Glomerular endothelial cell (primary cell): ENCODE measurements at places on chromosomes 1 and 21. TPM values are rescaled to one million over a fixed set of nuclear protein-coding genes. Genes with fewer than 3 reads are reported as not detected.
A peak's percentile ranks its signal among the peaks of the same experiment; 100 is the strongest.

Gene TRIM63
- not detected in 2 replicates for total RNA-seq

Gene SLFNL1
- total RNA-seq = 0.05 and 0.18 TPM in 2 replicates

Gene FALEC
- not detected in 2 replicates for total RNA-seq

Gene CFHR3
- total RNA-seq = not detected in 2 replicates

Gene PROX1
- total RNA-seq = 1.3 and 2.5 TPM in 2 replicates

Gene EXTL1
- total RNA-seq = 0.06 TPM in 1 of 2 replicates, not detected in the other

Gene TP73
- total RNA-seq = 0.88 TPM in 1 of 2 replicates, not detected in the other

Gene CRABP2
- total RNA-seq = 0.35 and 0.63 TPM in 2 replicates

Gene LINGO4
- not detected in 2 replicates for total RNA-seq

Gene FAM78B
- not detected in 2 replicates for total RNA-seq

Gene TMEM79
- total RNA-seq = 1.9 TPM in 2 replicates

Gene RHD
- total RNA-seq = not detected in 2 replicates

DNA sequence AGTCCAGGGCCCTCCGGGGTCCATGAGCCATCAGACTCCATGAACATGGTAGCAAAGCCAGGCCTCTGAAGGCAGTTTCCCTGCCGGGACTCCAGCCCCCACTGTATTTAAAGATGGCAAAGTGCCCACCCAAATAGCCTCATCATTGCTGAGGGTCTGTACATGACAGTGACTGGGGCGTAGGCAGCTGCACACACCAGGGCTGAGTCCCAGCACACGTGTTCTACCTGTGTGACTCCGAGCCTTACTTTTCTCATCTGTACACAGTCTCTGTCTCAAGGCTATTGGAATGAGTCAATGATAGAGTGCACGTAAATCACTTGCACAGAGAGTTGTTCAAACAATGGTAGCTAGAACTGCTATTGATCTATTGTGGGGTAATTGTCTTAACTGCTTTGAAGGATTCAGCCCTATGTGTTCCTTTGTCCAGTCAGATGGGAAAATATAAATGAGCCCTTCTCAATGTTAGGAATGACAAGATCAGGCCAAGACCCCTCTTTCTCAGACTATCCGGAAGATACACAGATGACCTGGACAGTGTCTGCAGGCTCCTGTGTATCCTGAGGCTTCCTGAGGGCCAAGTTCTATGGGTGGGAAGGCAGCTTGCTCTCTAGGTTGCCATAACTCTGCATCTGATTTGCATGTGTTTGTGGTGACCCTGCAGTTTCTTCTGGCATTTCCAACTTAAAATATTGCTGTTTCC, 48.9 kb downstream of the RASSF5 start:
- DNase-seq = no peak

GRCh38 chr1:178513278-178513983, 522 bp downstream of the TEX35 start:
- DNase-seq = no peak

DNA sequence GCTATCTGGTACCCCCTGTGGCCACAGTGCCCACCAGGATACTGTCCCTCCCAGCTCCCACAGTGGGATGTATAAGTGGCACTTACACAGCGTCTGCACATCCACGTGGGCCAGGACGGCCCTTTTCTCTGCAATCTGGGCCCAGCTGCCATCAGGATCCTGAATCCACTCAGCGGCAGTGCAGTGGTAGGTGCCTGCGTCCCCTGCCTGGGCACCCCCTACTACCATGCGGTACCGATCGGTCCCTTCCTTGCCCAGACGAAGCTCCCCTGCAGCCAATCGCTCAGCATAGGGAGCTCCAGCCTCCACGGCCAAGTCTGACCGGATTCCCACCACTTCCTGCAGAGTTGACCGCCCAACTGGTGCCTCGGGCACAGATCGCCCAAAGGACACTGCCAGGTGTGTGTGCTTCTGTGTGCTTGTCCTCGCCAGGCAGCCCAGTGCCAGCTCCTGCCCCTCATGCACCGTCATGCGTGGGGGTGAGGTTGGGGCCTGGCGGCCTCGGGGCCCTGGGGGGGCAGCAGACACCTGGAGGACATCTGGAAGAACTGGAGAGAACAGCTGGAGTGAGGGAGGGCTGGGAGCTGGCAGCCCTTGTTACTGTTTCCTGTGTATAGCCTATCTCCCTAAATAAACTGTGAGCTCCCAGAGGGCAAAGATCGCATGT, 4.7 kb downstream of the IGSF8 start:
- DNase-seq = no peak

- DNase-seq = no peak
Observed at GRCh38 chr1:5490635-5491034, 501.6 kb downstream of the NPHP4 start.

- peak; percentile 63 for DNase-seq
Observed at GRCh38 chr1:32349211-32349708, 13.0 kb downstream of the FAM229A start.

GRCh38 chr1:83671586-83671985, 327.3 kb downstream of the TTLL7 start:
- DNase-seq = no peak

DNA sequence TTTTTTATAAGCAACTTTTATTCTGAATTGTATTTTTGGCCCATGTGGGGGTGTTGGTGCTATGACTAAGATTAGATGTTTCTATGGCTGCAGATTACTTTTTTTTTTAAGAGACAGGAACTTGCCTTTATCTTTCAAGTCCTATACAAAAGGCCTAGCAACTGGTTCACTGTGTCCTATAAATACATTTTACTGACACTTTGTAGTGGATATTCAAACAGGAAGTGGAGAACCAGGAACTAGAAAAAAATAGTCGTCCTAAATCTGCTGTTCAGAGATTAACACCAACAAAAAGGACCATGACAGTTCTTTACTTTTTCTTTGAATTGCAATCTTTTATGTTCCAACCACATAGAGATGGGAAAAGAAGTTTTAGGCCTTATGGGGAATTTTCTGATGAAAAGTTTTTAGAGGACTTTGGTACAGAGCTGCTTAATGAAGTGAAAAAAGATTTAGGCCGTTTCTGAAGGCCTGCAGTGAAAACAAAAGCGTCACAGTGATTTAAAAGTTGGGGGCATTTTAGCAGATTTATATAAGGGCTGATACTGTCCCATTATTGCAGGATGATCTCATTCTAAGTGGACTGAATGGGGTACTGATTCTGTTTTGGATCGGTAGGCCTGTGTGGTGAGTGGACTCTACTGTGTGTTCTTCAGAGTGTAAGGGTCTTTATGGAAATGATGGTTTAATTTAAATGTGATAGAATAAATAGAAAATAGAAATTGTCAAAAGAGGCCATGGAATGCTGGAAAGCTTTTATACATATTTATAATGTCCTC, 136.4 kb upstream of the DEPDC1 start:
- no peak for DNase-seq

GRCh38 chr1:205858141-205858961, 8.4 kb upstream of the PM20D1 start:
- DNase-seq = no peak

DNA sequence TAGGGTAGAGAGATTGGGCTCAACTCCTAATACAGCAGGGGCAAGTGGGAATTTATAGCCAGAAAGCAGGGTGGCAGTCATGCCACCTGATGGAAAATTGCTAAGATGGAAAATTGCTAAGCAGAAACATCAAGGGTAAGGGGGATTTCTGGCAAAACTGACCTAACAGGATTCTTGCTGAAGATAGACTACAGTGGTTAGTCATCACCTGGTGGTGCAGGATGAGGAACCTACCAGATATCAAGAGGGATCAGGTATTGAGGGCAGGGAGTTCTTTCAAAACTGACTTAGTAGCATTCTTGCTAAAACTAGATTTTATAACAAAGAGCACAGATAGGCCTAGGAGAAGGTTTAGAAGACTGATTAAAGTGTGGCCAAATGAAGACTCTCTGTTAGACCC, 292.9 kb downstream of the PLPP3 start:
- no peak for DNase-seq

DNA sequence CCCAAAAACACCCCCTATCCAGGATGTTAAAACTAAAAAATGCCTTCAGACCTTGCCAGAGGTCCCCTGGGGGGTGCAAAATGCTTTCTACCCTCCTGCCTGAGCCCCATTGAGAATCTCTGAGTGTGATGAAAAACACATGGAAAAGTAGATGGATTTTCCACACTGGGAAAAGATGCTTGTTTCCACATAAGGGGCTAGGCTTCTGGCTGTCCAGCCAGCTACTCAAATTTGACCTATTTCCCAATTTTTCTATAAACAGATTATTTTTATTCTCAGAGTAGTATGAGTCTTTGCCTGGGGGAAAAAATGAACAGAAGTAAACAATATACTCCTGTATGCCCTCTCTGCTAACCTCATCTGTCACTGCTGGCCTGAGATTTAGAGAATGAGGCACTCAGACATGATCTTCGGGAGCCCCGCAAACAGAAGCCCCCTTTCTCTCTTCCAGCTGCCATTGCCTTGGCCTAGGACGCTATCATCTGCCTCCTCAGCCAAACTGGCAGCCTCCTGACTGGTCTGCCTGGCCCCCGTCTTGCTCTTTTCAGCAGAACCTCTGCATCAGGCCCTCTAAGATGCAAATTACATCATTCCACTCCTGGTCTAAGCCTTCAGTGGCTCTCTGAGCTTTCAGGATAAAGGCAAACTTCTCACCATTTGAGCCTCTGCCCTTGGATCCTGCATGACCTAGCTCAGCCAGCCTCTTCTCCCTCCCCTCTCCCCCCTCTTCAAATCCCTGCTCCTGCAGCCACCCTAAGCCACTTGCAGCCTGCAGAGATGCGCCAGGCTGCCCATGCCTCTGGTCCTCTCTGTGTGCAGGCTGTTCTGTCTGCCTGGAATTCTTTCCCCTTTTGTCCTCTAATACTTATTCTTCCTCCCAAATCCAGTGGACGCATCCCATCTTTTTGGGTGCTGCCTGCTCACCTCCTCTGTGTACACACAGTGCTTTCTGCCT, 39.7 kb upstream of the TMEM125 start:
- DNase-seq = no peak

DNA sequence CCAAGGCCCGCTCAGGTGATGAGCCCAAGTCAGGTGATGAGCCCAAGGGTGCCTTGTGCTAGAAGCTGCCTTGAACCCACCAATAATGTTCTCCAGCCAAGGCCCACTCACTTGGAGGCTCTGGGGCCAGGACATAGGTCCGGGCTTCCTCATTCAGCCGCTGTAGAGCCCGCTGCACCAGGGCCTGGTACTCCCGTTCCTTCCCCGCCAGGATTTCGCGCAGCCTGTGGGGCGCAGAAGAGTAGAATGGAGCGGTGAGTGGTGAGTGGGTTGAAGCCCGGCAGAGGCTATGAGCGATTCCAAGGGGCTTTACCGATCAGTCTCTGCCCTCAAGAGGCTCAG, 10.5 kb downstream of the MAP3K6 start:
- DNase-seq = no peak

- DNase-seq = no peak
Observed at GRCh38 chr21:33011462-33011861, 14.3 kb upstream of the OLIG2 start.

DNA sequence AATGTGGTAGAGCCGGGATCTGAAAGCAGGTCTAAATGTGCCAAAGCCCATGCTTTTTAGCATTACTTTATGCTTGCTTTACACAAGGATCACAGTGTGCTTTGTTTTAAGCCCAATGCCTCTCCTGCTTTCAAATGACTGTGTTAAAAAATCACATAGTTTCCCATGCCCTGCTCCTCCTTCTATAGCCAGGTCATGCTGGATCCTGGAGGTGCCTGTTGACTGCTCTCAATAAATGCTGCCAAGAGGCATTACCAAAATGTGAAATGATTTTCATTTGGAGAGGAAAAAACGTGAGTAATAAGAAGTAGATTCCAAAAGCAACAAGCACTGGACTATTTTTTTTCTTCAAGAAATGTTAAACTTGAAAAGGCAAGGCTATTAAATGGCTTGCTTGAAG, 420.7 kb upstream of the USP24 start:
- DNase-seq = no peak

DNA sequence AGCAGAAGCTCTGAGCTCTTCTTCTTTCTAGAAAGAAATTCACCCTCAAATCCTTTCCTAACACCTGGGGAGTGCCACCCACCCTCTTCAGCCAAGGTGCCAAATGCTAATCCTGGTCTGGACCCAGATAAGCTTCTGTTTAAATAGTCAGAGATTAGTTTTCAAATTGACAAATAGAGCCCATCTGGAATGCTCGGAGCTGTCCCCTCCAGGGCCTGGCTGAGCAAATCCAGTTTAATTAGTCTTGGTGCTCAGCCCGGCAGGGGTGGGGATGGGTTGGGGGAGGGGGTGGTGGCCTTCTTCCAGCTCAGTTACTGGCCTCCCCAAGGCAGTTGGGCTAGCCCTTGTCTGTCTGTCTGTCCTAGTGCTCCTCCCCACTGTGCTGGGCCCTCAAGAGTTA, 269.5 kb downstream of the GRIK3 start:
- DNase-seq = no peak

DNA sequence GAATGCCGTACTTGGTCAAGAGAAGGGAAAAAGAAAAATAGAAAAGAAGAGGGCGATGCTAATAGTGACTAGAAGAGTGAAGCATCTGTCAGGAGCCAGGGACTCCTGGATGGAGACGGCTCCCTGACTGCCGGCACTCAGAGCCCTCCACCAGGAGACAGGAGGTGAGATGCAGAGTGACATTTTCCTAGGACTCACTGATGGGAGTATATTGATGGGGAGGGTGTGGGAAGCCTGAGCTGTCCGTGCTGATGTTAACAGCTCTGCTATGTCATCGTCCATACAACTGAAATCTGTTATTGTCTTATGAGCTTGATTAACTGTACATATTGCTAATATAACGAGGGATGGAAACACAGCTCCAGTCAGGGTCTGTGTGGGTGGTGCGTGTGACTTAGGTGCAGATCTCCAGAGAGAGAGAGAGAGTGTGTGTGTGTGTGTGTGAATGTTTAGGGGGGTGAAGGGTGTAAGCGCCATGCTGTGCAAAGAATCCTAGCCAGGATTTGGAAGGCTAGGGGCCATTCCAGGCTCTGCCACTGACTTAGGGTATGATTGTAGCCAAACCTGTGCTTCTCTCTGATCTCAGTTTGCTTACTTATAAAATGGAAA, 123.0 kb upstream of the KLHDC7A start:
- no peak for DNase-seq

- no peak for DNase-seq
Observed at GRCh38 chr1:169086603-169087455, 19.7 kb upstream of the ATP1B1 start.

- DNase-seq = no peak
Observed at GRCh38 chr1:150441121-150441520, 46.1 kb upstream of the TARS2 start.

GRCh38 chr1:200731654-200732332, 6.9 kb upstream of the CAMSAP2 start:
- no peak for DNase-seq

- no peak for DNase-seq
Observed at GRCh38 chr1:36754366-36754765, 271.7 kb upstream of the CSF3R start.

GRCh38 chr1:228397966-228398365, 8.7 kb downstream of the TRIM11 start:
- no peak for DNase-seq

DNA sequence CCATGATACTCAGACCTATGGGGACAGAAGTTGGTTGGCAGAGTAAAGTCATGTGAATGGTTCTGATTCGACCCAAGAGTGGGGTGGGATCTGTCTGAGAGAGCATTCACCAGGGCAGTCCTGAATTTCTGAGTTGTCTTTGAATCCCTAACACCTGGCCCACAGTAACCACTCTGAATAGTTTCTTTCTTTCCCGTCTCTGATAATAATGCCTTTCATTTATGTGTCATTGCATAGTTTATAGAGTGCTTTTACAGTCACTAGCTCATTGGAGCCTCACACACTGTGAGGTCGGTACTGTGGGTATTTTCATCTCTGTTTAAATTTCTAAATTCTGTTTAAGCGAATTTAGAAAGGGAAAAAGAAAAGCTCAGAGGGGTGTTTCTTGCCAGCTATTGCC, 147.1 kb downstream of the C1orf21 start:
- no peak for DNase-seq
